ENCODE measurements at places on chromosomes 5 and 9.
A peak's percentile ranks its signal among the peaks of the same experiment; 100 is the strongest.

GRCh38 chr5:143793249-143793648 is 18.7 kb upstream of the HMHB1 start:
- DNase-seq, result no peak

- no peak for DNase-seq
Observed at GRCh38 chr5:6379246-6379645, 899 bp upstream of the MED10 start.

GRCh38 chr9:37559125-37559524 is 17.1 kb downstream of the FBXO10 start:
- DNase-seq, result no peak

DNA sequence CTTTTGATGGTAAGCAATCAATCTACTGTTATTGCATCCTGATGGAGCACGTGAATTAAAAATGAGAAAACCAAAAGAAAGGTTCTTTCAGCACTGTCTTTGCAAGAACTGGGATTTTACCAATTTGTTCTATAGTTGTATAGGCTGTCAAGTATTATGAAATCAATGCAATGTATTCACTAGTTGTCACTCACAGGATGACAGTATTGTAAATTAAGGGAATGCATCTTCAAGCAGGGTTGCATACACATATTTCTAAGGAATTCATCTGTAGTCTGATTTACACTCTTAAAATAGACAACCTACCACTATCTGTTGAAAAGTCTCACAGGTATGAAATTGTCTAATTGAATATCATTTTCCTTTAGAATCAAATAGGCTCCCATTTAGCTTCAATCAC is 252.8 kb downstream of the FBXL17 start:
- no peak for DNase-seq

- no peak for DNase-seq
Observed at GRCh38 chr9:70466976-70467561, 52.6 kb upstream of the KLF9 start.

- DNase-seq, result peak; percentile 61
Observed at GRCh38 chr9:89675058-89675742, 70.4 kb downstream of the GADD45G start.

DNA sequence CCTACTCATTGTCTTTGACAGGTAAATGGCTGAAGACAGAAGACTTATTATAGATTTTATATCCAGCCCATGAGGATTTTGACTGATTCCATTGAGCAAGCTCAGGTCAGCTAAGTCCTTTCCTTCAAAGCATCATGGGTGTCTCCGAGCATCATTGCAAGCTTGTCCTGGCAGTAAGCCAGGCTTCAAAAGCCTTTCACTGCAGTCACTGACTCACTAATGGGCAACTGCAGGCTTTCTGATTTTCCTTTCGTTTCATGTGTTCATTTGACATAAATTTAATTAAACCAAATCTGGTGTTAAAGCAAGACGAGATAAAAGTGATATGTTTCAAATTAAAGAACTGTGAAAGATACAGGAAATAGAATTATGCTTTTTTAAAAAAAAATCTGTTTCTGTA is 426.2 kb downstream of the ANXA1 start:
- DNase-seq, result peak; percentile 84

DNA sequence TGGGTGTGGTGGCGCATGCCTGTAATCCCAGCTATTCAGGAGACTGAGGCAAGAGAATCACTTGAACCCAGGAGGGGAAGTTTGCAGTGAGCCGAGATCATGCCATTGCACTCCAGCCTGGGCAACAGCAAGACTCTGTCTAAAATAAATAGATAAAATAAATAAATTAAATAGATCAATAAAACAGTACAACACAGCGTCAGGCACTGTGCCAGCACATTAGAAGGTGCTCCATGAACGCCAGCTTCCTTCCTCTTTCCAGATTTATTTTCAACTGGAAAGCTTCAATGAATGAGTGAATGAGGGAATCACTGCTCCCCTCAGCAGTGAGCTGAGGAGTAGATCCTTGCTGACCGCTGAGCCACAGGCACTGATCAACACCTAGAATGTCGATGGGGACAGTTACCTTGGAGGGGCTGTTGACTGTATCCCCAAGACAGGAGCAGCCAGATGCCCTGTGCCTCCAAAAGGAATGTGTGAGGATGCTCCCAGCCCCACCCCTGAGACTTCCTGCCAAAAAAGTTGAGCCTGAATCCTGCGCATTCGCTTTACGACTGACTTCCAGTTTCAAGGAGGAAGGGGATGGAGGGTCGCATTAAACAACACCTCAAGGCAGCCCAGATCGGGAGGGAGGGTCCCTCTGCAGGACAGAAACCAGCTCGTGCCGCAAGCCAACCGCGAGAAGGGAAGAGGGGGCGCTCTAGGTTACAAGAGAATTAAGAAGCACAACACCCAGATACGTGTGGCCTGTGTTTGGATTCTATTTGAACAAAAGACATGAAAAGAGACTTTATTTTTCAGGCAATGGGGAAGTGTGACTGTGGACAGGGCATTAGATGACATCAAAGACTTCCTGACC is 54.0 kb upstream of the CNOT6 start:
- DNase-seq, result no peak

GRCh38 chr5:142931896-142932686 is 161.9 kb downstream of the ARHGAP26 start:
- no peak for DNase-seq

DNA sequence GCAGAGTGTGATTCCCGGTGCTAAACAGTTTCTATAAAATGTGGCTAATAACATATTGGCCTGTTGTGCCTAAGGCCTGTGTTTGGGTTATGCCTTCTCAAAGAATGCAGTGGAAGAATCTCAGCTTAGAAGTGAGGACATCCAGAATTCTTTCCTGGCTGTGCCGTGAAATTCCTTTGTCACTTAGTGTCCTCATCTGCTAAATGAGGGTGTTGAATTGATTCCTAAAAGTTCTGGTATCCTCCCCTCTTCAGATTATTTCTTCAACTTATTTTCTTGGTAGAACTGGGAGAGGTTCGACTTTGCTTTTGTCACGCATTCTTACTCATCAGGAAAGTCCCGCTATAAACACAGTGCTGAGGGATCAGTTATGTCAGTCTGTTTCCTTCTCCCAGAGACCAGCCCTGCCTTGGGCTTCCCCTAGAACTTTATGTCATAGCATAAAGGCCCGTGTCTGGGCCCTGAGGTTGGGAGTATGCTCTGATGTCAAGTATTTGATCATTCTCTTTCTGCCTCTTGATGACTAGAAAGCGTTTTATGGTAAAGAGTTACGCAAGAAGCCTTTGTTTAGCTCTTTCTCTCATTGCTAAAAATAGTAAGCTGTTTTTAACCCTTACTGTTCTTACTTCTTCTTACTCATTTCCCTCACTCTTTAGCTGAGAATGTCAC is 29.5 kb downstream of the MTAP start:
- DNase-seq, result peak; percentile 2

- DNase-seq, result peak; percentile 72
Observed at GRCh38 chr5:52007230-52007858, 624.1 kb downstream of the ISL1 start.
